A673 (cell line): ENCODE measurements at places on chromosomes 16 and 17. TPM values are rescaled to one million over a fixed set of nuclear protein-coding genes. Genes with fewer than 3 reads are reported as not detected.

Gene RAPGEFL1
- total RNA-seq = 11.4 and 11.9 TPM in 2 replicates

Gene MYH11
- total RNA-seq = not detected in 2 replicates

Gene TBC1D3B
- total RNA-seq = 5.0 and 5.1 TPM in 2 replicates

Gene SLC6A4
- total RNA-seq = not detected in 2 replicates

Gene PDPR
- 35.2 and 39.8 TPM in 2 replicates for total RNA-seq

Gene SMTNL2
- not detected in 2 replicates for total RNA-seq

Gene TBC1D28
- not detected in 2 replicates for total RNA-seq

DNA sequence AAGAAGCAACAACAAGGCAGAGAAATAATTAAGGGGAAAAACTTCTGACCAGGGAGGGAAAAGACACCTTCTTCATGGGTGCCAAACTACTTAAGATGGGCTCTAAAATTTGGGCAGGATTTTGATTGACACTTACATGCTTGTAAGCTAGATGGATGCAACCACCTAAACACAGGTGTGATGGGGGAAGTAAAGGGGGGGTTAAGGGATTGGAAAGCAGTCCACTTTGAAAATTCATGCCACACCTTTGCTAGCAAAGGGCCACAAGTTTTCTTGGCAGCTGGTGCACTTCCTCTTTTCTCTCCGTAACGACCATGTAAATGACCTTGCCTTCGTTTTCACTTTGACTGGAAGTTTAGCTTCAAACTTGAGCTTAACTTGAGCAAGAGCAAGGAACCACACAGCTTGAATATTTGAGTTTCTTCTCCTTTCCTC is 14.3 kb upstream of the PRKAR1A start:
- H3K4me1 ChIP-seq = no peaks in the 10 kb centered on the region
- H3K4me3 ChIP-seq = no peak overlapping the region
- H3K27ac ChIP-seq = no peak overlapping the region
- no peaks in the 10 kb centered on the region for H3K36me3 ChIP-seq
- no peaks in the 10 kb centered on the region for H3K27me3 ChIP-seq

GRCh38 chr17:74870512-74870911 is 2.3 kb downstream of the FDXR start:
- H3K36me3 ChIP-seq = no peaks in the 10 kb centered on the region
- H3K27me3 ChIP-seq = no peaks in the 10 kb centered on the region
- peaks cover 23% of the 10 kb centered on the region for H3K4me1 ChIP-seq
- no peak overlapping the region for H3K4me3 ChIP-seq
- no peak overlapping the region for H3K27ac ChIP-seq

- no peaks in the 10 kb centered on the region for H3K27me3 ChIP-seq
- DNase-seq = no peak
- H3K4me3 ChIP-seq = no peak overlapping the region
- H3K4me1 ChIP-seq = peaks cover 8% of the 10 kb centered on the region
- H3K27ac ChIP-seq = no peak overlapping the region
- no peaks in the 10 kb centered on the region for H3K36me3 ChIP-seq
Observed at GRCh38 chr16:11367483-11367906, 22.2 kb downstream of the RMI2 start.

- H3K4me3 ChIP-seq = no peak overlapping the region
- H3K36me3 ChIP-seq = no peaks in the 10 kb centered on the region
- no peak overlapping the region for H3K27ac ChIP-seq
- DNase-seq = no peak
- no peaks in the 10 kb centered on the region for H3K27me3 ChIP-seq
Observed at GRCh38 chr17:47815106-47815918, 6.3 kb downstream of the OSBPL7 start.

DNA sequence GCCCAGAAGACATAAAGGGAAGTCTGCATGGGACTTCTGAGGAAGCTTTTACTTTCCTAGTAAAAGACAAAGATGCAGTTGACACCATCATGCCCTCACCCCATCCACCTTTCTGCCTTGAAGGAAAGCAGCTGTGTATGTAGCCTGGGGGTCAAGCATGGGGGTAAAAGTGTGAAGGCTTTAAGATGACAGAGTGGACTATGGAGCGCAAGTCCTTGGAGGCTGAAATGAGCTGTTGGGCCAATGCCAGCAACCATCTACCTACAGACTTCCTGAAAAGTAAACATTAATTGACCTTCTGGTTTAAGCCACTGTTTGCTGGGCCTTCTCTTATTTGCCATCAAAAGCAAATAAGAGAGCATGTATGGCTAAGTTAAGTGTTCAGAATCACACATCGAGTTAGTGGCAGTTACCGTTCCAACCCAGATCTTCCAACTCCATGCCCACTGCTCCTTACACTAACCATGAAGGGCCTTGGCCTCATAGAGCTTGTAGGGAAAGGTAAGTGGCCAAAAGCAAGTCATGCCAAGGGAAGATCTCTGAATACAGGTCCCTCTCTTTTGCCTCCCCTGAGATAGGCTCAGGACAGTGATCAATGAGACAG is 30.0 kb downstream of the SLC13A5 start:
- no peak overlapping the region for H3K27ac ChIP-seq
- H3K27me3 ChIP-seq = peaks cover 21% of the 10 kb centered on the region
- DNase-seq = no peak
- no peak overlapping the region for H3K4me3 ChIP-seq
- H3K4me1 ChIP-seq = no peaks in the 10 kb centered on the region

DNA sequence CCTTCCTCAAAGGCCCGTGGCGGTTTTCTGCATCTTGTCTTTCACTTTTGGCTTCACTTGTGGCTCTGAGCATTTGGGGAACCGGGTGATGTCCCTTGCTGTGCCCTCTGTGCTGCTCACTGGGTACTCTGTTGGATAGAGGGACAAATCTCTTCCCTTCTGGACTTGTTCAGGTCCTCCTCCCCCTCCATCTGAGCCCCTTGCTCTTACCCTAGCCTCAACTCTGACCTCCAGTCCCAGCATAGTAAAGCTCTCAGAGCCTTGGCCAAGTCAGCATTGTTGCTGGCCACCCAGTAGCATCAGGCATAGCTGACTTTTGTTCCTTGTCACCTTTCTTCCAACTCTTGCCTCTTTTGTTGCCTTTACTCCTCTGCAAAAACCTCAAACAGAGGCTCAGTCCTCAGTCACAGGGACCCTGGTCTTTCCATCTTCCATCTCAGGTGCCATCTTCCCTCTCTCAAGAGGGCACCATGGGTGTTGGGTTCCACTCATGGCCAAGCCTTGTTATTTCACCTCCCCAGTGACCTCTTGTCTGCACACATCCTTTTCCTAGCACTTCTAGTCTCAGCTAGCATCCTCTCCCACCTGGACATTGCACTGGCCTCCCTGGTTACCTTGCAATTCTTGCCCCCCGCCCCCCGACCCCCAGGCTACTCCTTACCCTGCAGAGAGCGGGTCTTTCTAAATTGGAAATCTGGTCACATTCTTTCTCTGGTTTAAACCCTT is 393 bp upstream of the PSMB10 start:
- H3K4me1 ChIP-seq = peaks cover 16% of the 10 kb centered on the region
- H3K27ac ChIP-seq = peak overlapping the region; percentile 75
- no peaks in the 10 kb centered on the region for H3K27me3 ChIP-seq
- H3K36me3 ChIP-seq = no peaks in the 10 kb centered on the region

- no peak overlapping the region for H3K27ac ChIP-seq
- H3K4me1 ChIP-seq = no peaks in the 10 kb centered on the region
- H3K4me3 ChIP-seq = no peak overlapping the region
- H3K36me3 ChIP-seq = no peaks in the 10 kb centered on the region
- no peaks in the 10 kb centered on the region for H3K27me3 ChIP-seq
Observed at GRCh38 chr17:31841850-31842194, 17.2 kb downstream of the COPRS start.

DNA sequence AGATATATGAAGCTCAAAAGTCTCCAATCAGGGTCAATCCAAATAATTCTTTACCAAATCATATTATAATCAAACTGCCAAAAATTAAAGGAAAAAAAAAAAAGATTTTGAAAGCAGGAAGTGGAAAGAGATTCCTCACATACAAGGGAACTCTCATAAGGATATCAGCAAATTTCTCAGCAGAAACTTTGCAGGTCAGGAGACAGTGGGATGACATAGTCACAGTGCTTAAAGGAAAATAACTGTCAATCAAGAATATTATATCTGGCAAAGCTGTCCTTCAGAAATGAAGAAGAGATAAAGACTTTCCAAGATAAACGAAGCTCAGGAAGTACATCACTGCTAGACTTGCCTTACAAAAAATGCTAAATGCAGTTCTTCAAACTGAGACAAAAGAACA is 40.0 kb upstream of the CDYL2 start:
- H3K36me3 ChIP-seq = no peaks in the 10 kb centered on the region
- no peak overlapping the region for H3K4me3 ChIP-seq
- no peak for DNase-seq
- peaks cover 6% of the 10 kb centered on the region for H3K27me3 ChIP-seq
- H3K27ac ChIP-seq = no peak overlapping the region

DNA sequence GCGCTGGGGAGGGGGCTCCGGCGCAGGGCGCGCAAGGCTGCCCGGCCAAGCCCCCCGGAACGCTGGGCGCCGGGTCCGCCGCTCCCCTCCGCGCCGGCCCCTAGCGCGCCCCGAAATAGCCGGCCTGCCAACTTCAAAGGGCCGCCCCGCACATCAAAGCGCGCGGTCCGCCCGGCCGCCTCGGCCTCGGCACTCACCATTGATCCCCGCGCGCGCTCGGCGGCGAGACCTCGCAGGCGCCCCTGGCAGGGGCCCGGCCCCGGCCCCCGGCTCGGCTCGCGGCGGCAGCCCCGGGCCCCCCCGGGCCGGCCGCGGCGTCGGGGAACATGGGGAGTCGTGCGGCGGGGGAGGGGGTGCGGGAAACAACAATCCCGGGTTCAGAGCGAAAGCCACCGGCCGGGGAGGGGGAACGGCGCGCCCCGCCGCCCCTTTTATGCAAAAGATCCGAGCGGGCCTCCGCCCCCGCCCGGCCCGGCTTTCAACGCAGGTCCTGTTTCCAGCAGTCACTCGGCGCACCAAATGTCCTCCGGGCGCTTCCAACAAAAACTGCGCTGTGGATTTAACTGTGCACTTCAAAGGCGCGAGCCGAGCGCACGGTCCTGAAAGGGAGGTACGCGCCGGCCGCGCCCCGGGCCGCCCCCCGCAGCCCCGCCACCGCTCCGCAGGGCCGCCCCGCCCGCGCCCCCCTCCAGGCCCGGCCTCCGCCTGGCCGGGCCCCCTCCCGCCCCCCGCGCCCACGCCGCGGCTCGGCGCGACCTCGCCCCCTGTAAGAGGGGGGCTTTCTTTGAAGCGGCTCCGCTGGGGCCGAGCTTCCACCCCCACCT is 608 bp downstream of the AXIN2 start:
- no peaks in the 10 kb centered on the region for H3K27me3 ChIP-seq
- no peaks in the 10 kb centered on the region for H3K36me3 ChIP-seq
- H3K4me1 ChIP-seq = peaks cover 14% of the 10 kb centered on the region
- H3K4me3 ChIP-seq = peak overlapping the region; percentile 91
- H3K27ac ChIP-seq = peak overlapping the region; percentile 82

- peak overlapping the region; percentile 8 for H3K4me3 ChIP-seq
- peak; percentile 94 for DNase-seq
- no peaks in the 10 kb centered on the region for H3K36me3 ChIP-seq
- H3K27me3 ChIP-seq = no peaks in the 10 kb centered on the region
Observed at GRCh38 chr17:77734371-77735080, 224.0 kb upstream of the TNRC6C start.

DNA sequence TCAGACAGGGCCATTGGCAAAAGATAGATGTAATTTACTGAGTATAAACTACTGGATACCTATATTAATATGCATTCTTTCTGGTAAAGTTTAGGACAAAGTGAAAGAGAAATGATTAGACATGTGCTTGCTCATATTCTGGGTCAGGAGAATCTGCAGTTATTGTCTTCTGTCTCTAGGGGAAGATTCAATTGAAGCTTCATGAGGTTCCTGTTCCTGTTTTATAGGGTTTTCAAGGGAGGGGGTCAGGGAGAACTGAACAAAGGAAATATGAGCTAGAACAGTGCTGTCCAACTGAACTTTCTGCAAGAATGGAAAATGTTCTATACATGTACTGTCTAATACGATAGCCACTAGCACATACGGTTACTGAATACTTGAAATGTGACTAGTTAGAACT is 59.3 kb upstream of the CORO6 start:
- H3K4me1 ChIP-seq = peaks cover 48% of the 10 kb centered on the region
- no peak overlapping the region for H3K4me3 ChIP-seq
- H3K36me3 ChIP-seq = peaks cover 16% of the 10 kb centered on the region
- DNase-seq = peak; percentile 86
- H3K27me3 ChIP-seq = no peaks in the 10 kb centered on the region

DNA sequence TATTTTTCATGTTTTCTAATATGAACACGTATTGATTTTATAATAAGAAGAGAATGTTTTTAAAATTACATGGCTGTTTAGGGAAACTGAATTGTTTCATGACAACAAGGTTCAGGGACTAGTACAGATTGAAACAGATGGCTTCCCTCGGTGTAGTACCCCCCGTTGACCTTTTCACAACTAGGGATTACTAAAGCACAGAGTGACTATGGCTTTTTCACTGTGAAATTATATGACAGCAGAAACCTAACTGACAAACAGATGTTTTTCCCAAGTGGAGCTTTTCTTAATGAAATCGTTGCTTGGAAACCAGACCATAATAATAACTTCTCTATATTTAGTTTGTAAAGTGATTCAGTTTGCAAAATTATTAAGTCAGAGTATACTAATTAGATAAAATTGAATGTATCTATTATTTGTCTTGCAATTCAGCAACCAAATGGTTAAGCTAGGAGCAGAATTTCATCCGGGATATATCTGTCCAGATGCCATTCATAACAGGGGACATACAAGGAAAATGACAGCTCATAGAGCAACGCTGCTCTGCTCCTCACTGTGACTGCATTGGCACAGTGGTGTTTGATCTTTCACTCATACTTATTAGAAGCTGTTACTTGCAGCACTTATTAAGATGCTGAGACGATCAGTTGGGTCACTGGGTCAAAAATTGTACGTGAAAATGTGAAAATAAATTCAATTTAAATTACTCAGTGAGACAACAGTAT is 111.7 kb downstream of the TANGO6 start:
- H3K27ac ChIP-seq = no peak overlapping the region
- H3K36me3 ChIP-seq = no peaks in the 10 kb centered on the region
- DNase-seq = peak; percentile 45
- peaks cover 6% of the 10 kb centered on the region for H3K4me1 ChIP-seq

DNA sequence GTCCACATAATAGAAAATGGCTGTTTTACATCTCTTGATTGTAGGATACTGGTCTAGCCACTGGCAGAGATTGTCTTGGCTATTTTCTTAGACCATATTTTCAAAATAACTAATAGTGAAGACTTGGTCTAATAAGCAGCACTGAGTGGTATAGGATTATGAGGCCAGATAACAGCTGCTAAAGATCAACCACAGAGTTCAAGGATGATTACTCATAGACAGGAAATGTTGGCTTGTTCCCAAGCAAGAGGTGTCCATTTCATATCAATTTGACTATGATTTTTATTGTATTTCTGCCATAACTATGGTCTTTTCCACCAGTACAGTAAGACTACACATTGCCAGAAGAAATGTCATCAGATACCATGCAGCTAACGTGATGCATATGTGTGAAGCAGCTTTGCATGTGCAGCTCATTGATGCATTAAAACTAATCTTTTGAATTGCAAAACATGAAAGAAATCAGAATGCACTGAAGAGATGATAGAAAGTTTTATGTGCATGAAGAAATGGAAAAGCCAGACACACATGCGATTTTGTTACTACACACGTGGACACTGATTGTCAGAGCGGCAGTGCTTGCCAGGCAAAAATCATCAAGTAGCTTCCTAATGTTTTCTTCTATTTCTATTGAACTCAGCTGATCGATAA is 693.3 kb downstream of the CDH11 start:
- DNase-seq = peak; percentile 4
- H3K36me3 ChIP-seq = no peaks in the 10 kb centered on the region
- H3K4me1 ChIP-seq = peaks cover 3% of the 10 kb centered on the region
- no peak overlapping the region for H3K4me3 ChIP-seq
- H3K27ac ChIP-seq = no peak overlapping the region

GRCh38 chr16:68978303-68978954 is 127.0 kb upstream of the HAS3 start:
- H3K4me1 ChIP-seq = no peaks in the 10 kb centered on the region
- H3K36me3 ChIP-seq = no peaks in the 10 kb centered on the region
- H3K27me3 ChIP-seq = no peaks in the 10 kb centered on the region
- no peak overlapping the region for H3K27ac ChIP-seq
- DNase-seq = no peak
